ENCODE measurements at places on chromosomes 6 and 20.

GRCh38 chr20:35871259-35871771 is 83.0 kb downstream of the SCAND1 start:
- DNase-seq: no peak

- DNase-seq: no peak
These were observed 723 bp upstream of the ARID1B start for GRCh38 chr6:156776470-156776839.

GRCh38 chr6:135166515-135166914 is 14.6 kb upstream of the MYB start:
- no peak for DNase-seq

DNA sequence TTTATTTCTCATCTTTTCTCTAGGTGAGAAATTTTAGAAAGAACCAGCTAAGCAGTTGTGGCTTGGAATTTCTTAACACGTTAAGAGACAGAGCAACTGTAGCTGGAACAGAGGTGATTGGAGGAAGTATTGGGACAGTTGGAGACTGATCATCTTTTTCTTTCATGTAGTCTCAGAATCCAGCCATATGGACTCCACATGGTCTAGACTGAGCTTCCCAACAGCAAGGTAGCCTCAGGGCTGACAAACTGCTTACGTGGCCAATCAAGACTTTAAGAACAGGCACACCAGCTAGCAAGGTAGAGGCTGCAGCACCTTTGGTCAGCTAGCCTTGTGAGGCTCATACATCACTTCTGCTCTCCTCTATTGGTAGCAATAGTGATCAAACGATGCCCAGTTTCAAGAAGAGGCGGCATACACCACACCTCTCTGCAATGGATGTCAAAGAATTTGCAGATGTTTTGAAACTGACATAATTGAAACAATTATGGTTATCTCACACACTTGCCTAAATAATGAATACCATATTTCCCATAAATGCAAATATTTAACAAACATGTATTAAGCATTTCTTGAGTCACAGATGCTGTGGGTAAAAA is 590.5 kb upstream of the SLC35B3 start:
- DNase-seq: no peak

DNA sequence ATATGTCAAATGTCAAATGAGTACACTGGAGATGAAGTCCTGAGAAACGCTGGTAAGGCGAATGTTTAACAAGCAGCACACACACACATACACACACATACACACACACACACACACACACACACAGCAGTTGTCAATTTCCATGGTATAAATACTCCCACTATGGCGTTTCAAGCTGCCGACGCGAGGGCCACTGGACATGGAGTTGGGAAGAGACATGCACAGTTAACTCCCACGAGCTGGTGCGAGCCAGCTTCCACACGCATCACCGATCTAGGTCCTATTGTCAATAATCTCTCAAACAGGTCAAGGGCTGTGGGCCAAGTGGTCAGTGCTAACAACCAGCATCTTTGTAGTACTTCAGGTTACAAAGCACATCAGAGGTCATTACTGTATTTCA is 58.9 kb downstream of the TRERF1 start:
- DNase-seq: peak; percentile 22

GRCh38 chr6:26224940-26225847 is 138.0 kb downstream of the HFE start:
- DNase-seq: no peak

GRCh38 chr6:153662982-153663381 is 376.1 kb upstream of the OPRM1 start:
- DNase-seq: no peak

DNA sequence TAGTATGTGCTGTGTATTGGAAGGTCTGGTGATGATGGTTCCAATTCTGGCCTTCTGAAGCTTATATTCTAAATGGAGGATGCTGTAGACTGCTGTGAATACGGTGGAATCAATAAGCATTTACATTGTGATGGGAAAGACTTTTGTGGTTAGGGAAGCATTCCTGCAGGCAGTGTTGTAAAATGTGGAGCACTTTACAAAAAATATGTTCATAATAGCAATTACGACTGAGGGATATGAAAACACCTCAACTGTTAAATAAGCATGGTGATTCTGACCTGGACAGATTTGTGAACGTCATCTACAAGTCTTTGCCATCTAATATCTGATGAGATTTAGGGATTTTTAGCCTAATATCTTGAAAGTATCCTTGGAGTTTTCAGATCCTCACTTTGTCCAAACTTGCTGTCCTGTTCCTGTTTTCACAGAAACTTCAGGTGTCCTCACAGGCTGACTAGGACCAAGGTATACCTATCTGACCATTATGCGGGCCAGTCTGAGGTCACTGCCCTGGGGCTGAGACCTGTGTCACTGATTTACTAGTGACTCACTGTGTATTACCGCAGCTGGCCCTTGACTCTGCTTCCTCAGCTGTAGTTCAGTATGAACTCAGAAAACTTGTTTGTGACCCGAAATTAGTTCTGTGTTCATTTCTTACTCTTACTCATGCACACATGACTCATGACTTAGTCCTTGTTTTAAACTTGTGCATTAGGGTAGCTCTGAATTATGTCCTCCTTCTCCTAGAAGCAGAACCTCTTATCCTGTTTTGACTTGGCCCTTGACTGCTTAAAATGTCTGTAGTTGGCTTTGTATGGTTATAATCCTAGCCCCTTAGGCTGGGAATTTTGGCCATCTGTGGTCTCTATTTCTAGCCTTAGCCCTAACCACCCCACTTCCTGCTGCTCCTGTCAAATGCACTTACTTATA is 343.0 kb downstream of the CDKAL1 start:
- peak; percentile 49 for DNase-seq

DNA sequence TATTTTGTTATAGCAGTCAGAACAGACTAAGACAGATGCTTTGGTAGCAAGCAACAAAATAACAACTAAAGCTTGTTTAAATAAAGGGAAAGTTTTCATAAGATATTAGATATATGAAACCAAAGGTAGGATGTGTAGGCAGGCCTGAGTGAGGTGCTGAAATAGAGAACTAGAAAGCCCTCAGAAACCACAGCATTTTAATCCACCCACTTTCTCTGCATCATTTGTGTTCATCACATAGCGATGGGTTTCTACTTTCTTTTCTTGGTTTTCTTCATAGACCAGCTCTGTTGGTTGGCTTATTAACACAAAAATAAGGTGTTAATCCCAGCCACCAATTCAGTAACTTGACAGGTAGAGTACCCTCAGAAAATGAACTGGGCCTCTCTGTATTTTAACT is 58.6 kb downstream of the RPS12 start:
- DNase-seq: no peak

DNA sequence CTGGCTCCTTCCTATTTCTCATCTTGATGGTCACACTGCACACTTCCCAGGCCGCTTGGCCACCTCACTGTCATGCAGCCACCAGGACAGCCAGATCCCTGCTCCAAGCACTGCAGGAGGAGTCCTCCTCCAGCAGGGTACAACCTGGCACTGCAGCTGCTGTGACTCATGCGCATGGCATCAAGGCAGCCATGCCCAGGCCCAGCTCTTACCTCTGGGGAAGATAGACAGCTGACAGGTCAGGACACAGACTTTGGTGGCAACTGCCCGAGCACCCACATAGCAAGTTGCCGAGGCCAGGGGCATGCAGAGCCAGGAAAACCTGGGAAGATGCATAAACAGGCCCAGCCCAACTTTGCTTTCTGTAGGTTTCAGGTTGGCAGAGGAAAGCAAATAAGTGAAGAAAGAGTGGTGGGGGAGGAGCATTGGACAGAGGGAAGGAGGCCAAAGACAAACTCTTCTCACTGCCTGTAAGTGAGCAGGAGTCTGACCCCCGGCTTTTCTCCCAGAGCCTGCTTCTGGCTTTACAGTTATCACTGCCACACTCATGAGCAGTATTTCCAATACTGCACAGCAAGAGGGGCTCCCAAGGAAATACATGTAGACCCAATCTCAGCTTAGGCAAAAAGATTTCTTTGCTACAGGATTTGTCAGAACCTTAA is 38.8 kb downstream of the SLC22A3 start:
- no peak for DNase-seq

DNA sequence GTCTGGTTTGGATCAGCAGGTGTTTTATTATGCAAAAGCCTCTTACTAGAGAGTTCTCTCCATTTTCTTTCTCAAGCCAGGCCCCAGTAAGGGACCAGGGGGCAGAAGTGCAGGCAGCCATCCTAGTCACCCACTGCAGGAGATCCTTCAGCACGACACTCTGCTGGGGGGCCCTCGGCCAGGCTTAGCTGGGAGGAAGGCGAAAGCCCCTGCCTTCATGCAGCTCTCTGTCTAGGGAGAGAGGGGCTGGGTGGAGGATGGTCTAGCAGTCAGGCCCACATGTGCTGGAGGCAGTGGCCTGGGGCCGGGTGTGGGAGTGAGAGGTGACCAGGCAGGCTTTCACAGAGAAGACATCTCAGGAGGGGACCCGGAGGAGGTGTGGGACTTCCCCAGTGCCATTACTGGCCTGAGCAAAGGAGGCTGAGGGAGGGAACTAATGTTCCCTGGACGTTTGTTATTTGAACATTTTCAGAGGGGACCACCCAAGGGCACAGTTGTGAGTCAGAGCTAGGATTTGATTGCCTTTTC is 33.5 kb upstream of the VSTM2L start:
- no peak for DNase-seq

DNA sequence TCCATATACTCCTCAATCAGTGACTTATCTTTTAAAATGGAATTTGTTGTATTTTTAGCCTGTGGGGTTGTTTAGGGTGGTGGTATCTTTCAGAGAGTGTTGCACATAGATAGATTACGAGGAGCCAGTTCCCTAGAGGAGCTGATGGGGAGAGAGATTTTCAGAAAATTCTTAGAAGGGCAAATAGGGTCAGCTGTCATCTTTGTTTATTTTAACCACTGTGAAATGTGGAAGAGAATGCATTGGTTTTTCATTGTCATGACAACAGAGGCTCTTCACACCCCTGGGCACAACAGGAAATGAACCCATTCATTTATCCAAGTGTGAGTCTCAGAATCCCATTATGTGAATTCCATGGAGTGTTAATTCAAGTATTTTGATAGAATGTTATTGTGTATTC is 188.4 kb downstream of the JARID2 start:
- DNase-seq: no peak

DNA sequence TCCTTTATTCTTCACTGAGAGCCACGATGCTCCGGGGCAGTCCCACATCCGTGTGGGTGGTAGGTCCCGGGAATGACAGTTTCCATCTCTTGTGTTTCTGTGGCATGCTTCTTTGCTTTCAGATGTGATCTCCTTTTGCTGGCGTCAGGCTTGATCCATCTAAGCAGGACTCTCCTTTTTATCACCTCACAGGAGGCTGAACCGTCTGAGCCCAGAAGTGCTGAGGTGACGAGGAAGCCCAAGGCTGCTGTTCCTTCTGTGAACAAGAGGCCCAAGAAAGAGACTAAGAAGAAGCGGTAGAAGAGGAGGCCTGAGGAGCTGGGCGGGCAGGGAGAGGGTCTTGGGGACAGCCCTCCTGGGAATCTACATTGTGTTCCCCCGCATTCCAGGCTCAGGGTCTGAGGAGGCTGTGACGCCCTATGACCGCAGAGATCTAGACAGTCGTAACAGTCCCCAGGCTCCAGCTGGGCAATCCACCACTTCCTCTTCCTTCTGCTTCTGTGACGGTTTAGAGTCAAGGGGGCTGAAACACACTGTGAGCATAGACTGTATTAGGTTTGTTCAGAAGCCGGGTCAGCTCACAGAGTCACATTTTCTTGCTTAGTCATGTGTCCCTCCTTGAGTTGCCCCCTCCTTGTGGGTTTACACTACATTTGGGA is 26.8 kb downstream of the MANBAL start:
- DNase-seq: no peak

GRCh38 chr20:23586735-23587525 is 18.6 kb upstream of the CST9L start:
- no peak for DNase-seq

- DNase-seq: no peak
These were observed 145.3 kb downstream of the KHDC1L start for GRCh38 chr6:73079978-73080377.

DNA sequence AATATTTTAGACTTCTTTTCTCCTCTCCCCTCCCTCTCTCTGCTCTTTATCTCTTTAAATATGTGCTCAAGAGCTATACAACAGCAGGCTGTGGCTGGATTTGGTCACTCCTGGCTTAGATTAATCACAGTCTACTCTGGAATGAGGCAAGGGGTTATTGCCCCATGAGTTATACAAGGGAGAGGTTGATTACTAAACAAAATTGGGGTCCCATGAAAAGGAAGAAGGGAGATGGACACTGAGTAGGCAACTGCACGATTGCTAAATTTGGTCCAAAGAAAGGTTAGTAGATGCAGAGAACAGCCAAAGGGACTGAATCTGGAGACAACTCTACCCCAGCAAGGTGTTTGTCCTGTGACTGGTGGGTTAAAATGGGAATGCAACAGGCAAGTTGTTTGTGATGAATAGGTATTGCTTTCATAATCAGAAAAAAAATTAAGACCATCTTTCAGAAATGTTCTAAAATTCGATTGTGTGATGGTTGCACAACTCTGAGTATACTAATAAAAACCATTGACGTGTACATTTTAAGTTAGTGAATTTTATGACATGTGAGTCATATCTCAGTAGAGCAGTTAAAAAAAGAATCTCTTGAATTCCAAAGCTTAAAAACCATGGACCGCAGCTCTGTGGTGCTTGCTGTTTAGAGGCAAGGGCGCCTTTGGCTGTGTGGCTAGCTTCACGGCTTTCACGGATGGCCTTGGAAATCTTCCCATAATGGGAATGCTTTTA is 57.1 kb downstream of the KIZ start:
- DNase-seq: no peak

DNA sequence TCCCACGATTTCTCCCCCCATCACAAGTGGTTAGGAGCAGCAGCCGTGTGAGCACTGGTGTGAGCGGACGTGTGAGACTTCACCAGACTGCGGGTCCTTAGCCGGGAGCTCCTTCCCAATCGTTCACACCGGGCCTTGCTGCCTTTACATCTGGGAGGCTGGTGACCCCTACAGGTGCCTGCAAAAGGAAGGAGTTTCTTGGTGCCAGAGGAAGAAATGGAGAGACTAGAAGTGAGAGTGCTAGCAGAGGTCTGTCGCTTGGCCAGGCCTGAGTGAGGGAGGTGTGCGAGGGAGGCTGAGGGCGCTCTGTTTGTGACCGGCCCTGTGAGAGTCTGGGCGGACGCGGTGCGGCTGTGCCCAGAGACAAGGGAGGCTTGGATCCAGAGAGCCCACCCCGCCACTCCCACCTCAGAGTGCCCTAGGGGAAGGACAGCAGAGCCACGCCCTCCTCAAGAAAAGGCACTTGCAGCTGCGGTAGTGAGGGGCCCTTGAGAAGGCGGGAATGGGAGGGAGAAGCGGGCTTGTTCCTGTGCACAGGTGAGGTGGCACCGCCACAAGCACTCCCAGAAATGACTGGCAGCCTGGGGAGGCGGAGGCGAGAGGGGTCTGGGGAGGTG is 10.0 kb upstream of the ARMC2 start:
- DNase-seq: no peak

- no peak for DNase-seq
These were observed 4.7 kb upstream of the LY86 start for GRCh38 chr6:6583836-6584235.

Measured in activated T-cell treated with anti-CD3 and anti-CD28 coated beads, Interleukin-2, amount 50 U/mL, for 48 hours (primary cell).